ENCODE measurements at places on chromosomes 6 and 20.

- H3K4me3 ChIP-seq: no peak overlapping the region
- no peak overlapping the region for H3K27ac ChIP-seq
- no peaks in the 10 kb centered on the region for H3K36me3 ChIP-seq
- H3K27me3 ChIP-seq: no peaks in the 10 kb centered on the region
These were observed 236.5 kb upstream of the FOXQ1 start for GRCh38 chr6:1075444-1075843.

GRCh38 chr6:46850792-46851191 lies 57.6 kb downstream of the MEP1A start:
- H3K4me1 ChIP-seq: peaks cover 8% of the 10 kb centered on the region
- no peaks in the 10 kb centered on the region for H3K27me3 ChIP-seq
- DNase-seq: no peak
- H3K4me3 ChIP-seq: no peak overlapping the region

DNA sequence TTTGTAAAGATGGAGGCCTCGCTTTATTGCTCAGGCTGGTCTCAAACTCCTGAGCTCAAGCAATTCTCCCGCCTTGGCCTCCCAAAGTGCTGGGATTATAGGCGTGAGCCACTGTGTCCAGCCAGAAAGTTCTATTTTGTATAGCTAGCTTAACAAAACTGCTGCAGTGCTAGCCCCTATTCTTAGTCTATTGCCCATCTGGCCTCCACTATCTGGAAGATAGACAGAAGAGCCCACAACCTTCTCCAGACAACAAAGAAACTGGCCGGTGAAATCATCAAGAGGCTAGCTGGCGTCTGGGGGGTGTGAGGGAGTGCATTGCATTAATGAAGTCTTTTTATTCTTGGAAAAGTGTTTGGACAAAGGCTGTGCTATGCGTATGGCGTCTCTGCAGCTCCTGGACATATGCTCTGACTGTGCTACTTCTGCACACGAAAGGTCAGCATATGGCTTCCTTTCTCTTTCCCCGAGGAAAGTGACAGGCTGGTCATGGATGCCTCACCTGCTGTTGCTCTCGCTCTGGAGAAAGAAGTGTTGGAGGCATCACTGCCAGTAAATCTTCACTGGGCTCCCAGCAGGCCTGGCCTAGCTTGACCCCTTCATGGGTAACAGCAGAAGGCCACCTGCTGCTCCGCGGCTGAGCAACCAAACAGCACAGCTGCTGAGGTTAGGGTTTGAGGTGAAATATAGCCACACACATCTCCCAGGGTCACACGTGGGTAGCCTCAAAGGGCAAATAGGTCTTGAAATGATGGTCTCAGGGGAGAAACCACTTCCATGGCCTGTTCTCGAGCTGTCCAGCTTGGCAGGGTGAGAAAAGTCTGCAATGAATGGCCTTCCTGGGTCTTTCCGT lies 95.1 kb upstream of the IYD start:
- H3K4me1 ChIP-seq: no peaks in the 10 kb centered on the region
- H3K27ac ChIP-seq: no peak overlapping the region
- no peak for DNase-seq
- H3K27me3 ChIP-seq: no peaks in the 10 kb centered on the region

DNA sequence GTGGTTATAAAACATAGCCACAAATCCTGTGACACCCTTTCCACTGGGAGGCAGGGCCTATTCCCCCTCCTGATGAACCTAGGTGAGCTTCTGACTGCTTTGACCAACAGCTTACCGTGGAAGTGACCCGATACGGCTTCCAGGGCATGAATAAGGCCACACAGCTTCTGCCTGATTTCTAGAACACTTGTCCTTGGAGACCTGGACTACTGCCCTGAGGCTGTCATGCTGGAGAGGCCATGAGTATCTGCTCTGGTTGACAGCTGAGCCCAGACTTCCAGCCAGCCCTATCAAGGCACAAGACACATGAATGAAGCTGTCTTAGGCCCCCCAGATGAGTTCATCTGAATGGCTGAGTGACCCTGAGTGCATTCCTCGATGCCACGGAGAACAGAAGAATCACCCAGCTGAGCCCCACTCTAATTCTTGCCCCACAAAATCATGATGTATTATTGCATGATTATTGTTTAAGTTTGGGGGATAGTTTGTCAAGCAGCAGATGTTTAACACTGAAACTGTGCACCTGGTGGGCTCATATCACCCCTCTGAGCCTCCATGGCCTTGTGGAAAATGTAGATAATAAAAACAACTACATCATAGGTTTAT lies 16.6 kb downstream of the TP53RK start:
- no peaks in the 10 kb centered on the region for H3K36me3 ChIP-seq
- DNase-seq: no peak
- no peak overlapping the region for H3K4me3 ChIP-seq
- H3K27me3 ChIP-seq: no peaks in the 10 kb centered on the region
- no peaks in the 10 kb centered on the region for H3K4me1 ChIP-seq

GRCh38 chr6:128284128-128284527 lies 236.3 kb downstream of the PTPRK start:
- H3K27ac ChIP-seq: no peak overlapping the region
- DNase-seq: no peak

All from upper lobe of right lung (tissue), 1 donor.